Cortex of kidney (tissue), 1 donor: ENCODE measurements at places on chromosomes 3 and 15.

DNA sequence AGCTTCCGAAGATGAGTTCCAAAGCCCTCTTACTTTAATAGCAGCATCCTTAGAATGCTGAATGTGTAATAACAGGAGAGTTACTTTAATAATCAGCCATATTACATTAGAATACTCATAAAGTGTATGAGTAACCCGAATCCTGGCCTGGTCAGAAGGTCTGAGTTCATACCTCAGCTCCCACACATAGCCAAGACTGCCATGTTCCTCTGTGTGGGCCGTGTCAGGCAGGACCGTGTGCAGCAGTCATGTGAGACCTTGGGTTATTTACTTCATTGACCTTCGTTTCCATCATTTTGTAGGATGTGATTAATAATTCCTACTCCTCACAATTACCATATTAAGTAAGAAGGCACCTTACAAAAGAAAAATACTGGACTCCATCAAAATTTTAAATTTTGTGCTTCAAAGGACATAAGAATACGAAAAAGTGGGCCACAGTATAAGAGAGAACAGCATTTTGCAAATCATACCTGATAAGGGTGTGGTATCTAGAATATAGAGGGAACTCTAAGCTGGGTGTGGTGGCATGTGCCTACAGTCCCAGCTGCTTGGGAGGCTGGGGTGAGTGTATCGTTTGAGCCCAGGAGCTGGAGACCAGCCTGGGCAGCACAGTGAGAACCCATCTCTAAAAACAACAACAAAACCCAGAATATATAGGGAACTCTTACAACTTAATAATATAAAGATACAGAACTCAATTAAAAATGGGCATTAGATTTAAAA is 163.4 kb downstream of the ATG7 start:
- DNase-seq, result no peak

GRCh38 chr15:55513152-55513551 is 5.1 kb upstream of the DNAAF4 start:
- no peak for DNase-seq

DNA sequence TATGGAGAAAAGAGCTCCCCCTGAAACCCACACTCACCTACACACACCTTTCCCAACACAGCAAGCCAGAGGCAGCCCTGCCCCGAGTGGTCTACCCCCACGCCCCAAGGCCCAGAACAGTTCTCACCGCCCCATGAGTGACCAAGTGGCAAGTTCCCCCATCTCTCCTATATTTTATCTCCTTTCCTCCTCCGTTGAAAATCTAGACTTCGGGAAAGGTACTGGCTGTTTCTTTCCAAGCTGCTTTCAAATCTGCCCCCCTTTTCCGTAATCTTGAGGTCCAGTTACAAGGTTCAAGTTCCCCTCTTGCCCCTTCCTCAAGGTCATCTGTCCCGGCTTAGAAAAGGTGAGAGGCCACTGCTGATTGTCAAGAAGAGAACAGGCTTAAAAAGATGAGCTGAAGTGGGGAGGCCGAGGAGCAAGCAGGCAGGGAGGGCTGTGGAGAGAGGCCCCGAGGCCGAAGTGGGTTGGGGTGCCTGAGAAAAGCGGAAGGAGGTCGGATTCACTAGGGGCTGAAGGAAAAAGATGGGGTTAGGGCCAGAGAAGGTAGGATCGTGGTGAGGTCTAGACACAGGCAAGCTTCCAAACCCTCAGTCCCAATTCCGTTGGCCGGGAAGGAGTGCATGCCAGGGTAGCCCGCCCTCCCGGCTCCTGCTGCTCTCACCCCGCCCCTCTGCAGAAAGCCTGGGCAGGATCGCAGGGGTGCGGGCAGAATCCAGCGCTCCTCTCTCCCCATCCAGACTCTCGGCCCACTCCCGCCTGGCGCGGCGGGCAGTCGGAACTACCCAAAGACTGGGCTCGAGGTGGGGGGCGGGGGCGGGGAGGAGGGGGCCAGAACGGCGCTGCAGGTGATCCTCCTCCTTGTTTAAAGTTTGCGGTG is 1.7 kb downstream of the SEMA5B start:
- no peak for DNase-seq

GRCh38 chr3:114144909-114145688 is 33.8 kb downstream of the DRD3 start:
- DNase-seq, result no peak

DNA sequence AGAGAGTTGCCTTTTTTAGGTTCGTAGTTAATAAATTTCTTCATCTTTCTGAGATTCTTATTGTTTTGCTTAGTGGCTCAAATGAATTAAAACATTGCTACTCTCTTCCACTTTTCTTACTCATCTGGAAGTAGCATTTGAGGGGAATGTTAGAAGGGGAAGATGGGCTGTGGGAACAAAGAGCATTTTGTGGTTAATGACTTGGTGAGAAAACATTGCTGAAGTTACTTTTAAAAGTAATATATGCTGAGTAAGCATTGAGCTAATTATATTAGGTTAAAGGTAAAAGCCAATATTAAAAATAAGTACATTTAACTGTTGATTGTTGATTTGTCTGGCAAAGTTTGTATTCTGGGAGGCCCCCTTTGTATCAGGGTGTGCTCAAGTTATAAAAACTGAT is 5.7 kb downstream of the MORF4L1 start:
- no peak for DNase-seq

DNA sequence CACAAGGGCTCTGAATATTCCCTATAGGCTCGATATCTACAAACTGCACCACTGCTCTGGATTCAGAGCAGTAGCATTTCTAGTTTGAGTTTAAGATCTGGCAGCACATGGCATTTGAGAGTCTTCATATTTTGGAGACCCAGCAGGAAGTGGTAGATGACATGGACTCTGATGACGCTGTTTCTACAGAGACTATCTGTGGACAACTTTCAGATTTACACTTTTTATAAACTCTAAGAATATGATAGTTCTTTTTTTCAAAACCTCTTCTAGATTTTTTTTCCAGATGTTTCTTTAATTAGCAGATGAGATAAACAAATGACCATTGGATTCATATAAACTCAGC is 35.8 kb downstream of the ARMC8 start:
- DNase-seq, result no peak

GRCh38 chr3:48151807-48152427 is 36.3 kb downstream of the CDC25A start:
- DNase-seq, result no peak

- DNase-seq, result no peak
Measured at GRCh38 chr15:49521802-49522201, 98.8 kb downstream of the FGF7 start.

DNA sequence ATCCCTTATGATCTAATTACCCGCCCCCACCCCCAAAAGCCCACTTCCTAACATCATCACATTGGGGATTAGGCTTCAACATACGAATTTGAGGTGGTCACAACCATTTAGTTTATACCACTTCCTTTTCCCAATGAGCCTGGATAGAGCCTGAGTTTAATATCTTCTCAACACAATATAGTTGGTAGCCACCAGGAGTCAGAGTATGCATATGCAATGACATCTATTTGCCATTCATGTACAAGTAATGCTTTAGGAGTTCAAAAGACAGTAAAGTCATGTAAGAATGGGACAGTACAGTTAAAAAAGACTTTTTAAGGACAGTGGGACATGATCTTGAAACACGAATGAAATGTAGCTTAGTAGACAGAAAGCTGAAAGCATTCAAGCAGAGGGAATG is 172.4 kb downstream of the DCLK3 start:
- DNase-seq, result no peak

GRCh38 chr15:80684697-80685096 is 10.4 kb upstream of the ABHD17C start:
- DNase-seq, result no peak

GRCh38 chr3:53552730-53553129 is 58.3 kb downstream of the CACNA1D start:
- DNase-seq, result no peak

- no peak for DNase-seq
Measured at GRCh38 chr3:141405591-141405990, 37.3 kb downstream of the ZBTB38 start.

DNA sequence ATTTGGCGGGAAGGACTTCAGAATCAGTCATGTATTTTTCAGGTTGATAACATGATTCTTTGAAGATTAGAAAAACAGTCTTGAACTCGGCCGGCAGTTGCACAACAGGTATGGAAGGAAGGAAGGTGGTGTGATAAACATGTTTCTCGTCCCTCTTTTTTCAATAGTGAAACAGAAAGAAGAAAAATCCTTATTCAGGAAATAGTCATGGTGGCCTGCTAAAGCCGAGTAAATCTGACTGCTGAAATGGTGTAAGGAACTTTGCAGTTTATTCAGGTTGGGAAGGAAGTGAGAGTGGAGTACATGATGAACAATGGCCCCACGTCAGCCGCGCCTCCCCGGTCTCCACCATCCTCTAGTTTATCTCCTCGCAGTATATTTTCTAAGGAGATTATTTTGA is 6.7 kb downstream of the RASGRP1 start:
- DNase-seq, result no peak

DNA sequence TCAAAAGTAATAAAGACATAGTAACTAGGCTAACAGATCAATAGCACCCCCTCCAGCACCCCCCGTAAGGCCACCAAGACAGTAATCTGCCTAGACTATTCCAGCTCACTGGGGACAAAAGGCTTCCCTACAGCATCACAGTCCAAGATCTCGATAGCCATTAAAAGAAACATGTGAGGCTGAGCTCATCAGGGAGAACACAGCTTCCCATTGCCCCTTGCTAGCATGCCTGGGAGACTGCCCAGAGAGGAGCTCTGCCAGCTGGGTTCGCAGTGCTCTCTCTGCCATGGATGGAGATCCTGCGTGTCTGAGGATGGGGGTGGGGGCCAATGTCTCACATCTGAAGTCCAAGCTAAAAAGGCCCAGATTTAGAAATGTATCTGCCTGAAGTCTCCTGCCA is 17.8 kb downstream of the LRIG1 start:
- no peak for DNase-seq

DNA sequence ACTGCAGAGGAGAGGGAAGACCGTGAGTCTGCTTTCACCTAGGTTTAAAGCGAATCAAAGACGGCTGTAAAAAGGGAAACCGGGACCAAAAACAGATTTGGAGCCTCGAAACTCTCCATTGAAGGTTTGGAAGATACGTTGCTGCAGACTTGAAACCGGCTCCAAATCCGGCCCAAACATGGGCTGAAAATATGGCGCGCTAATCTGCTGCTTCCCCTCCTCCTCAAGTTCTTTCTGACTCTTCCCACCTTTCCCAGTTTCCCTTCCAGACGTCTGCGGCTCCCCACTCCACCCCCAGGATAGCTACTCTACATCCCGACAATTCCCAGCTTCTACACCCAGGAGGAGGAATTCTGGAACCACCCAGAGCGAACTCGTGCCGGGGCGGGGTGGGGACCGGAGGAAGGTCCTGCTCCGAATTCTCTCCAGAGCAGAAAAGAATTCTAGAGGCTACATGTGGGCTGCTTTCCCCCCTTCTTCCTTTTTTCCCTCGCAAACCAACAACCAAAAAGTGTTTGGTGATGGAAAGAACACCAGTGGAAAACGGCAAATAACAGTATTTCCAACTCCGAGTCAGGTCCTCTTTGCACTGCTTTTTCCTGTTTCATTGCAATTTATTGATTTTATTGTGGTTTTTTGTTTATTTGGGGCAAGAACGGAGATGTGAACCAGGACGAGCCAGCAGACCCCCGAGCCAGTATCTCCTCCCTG is 8.5 kb downstream of the EOMES start:
- no peak for DNase-seq

- no peak for DNase-seq
Measured at GRCh38 chr15:97815835-97816234, 144.7 kb upstream of the ARRDC4 start.

GRCh38 chr3:71872256-71872655 is 87.3 kb upstream of the PROK2 start:
- no peak for DNase-seq

DNA sequence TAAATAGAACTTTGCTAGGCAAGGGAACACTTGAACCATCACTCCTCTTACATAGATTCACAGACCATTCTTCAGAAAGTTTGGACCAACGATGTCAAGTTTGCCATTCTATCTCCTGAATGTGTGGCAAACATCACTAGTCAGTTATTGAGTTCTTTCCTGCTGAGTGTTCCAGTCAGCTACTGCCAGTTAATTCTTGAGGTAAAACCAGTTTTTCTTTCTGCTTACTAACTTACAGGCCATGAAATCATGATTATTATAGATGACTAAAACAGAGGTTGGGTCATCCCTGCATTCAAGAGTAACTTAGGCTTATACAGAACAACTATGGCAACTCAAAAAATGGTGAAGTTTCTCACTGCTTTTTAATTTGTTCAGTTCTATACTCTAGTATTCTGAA is 88.2 kb downstream of the AP4E1 start:
- DNase-seq, result no peak

GRCh38 chr3:125022206-125022605 is 33.6 kb downstream of the HEG1 start:
- no peak for DNase-seq

DNA sequence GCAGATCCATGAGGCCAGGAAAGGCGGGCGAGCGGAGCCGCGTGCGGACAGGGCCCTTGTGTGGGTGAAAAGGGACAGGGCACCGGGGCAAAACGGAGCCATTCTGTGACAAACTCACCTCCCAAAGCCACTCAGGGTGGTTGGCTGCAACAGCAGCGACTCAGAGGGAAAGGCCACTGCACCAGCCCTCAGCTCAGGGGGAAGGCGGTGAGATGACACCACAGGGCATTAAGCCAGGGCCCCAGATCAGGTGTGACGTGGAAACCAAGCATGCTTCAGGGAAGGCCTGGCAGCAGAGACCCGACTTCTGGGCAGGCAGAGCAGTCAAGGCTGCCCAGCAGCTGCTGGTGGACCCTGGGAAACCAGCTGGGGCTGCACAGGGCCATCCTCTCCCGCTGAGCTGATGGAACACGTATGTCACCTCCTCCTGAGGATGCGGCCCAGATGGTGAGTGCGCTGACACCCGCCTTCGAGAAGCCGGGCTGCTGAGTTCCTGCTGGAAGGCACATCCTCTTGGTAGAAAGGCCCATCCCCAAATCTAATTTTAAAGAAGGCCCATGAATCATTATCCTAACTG is 82.3 kb downstream of the CHSY1 start:
- no peak for DNase-seq

- DNase-seq, result no peak
Measured at GRCh38 chr15:29935296-29936004, 113.2 kb upstream of the TJP1 start.

GRCh38 chr3:177746337-177746933 is 549.2 kb upstream of the TBL1XR1 start:
- no peak for DNase-seq

GRCh38 chr3:144552346-144553057 is 580.9 kb downstream of the DIPK2A start:
- no peak for DNase-seq

DNA sequence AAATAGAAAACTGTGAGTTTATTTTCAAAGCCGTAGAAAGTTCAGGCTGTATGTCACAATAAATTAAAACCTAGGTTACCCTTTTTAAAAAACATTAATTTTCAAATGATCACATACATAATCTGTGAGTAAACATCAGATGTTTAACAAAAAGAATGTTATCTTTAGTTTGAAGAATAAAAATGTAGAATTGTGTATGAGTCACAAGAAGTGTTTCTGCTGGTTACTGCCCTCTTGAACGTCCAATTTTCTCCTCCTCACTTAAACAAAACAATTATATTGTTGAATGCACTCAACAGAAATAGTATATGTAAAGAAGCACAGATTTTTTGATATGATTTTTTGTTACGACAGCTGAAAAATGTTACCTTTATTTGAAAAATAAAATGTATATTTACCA is 855.1 kb downstream of the ROBO1 start:
- no peak for DNase-seq
